Activated T-cell treated with anti-CD3 and anti-CD28 coated beads, Interleukin-2, amount 50 U/mL, for 48 hours (primary cell): ENCODE measurements at places on chromosomes 5 and 9.
A peak's percentile ranks its signal among the peaks of the same experiment; 100 is the strongest.

DNA sequence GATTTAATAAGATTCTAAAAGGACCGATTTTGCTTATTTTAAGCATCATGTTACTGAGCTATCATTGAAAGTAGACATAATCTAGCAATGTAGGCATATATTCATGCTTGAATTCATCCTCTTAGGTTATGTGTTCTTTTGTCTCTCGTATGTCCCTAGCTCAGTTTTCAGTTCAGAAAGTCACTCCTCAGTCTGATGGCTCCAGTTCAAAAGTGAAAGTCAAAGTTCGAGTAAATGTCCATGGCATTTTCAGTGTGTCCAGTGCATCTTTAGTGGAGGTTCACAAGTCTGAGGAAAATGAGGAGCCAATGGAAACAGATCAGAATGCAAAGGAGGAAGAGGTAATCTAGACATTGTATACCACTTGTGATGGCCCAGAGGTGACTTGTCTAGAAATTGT is 39.2 kb downstream of the HSPA4 start:
- DNase-seq, result no peak

- DNase-seq, result no peak
These were observed 55.7 kb upstream of the TBC1D9B start for GRCh38 chr5:179963375-179963774.

DNA sequence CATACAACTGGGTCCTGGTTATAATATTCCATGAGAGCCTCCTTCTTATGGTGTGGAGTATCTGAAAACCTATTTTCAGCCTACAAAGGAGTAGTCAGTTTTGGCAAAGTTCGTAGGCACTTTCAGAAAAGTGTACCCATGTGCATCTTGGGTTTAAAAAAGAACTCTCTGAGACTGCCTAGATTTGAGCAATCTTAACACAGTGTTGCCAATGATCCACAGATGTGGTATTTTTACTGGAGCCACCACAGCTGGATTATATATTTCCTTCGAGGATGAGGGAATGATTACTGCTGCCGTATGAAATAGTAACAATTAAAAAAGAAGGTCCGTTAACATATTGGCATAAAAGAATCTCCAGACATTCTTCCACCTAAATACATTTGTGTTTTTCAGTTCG is 1.1 kb downstream of the PALM2AKAP2 start:
- no peak for DNase-seq

GRCh38 chr5:59287884-59288283 is 605.6 kb downstream of the PDE4D start:
- DNase-seq, result no peak

GRCh38 chr9:27394154-27394825 is 97.3 kb upstream of the EQTN start:
- DNase-seq, result no peak

GRCh38 chr5:40441733-40442132 is 238.0 kb upstream of the PTGER4 start:
- DNase-seq, result peak; percentile 56

- DNase-seq, result no peak
These were observed 2.3 kb upstream of the TSSK1B start for GRCh38 chr5:113437111-113437510.

- no peak for DNase-seq
These were observed 50.6 kb downstream of the DEPDC1B start for GRCh38 chr5:60649288-60649917.

DNA sequence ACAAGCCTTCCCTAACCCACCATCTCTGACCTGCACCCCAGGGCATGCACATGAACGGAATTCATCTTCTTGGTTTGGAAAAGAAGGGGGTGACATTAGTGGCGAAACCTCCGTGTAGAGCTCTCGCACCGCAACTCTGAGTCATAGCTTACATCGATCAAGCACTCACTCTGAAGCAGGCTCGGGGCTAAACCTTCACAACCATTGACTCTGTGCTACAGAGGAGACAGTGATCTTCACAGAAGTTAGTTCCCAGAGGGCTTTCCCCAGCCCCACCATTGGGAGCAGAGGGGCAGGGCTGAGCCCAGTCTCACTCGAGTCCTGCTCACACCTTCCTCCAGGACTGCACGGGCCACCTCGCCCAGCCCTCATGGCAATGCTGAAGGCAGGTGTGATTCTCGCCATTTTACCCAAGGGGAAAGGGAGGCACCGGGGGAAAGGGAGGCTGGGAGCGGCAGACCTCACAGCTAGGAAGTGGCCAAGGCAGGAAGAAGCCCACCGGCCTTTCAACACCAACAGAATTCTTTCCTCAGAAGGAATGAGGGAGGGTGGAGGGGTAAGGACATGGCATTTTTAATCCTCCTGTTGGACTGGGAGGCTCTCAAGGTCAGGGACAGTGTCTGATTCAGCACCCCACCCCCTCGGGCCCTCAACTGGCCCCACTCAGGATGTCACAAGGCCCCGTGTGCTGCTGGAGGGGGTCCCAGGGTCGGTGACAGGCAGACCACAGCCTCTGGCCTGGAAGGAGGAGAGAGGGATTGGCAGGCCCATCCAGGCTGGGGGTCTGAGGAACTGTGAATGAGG is 25.9 kb upstream of the IL17B start:
- DNase-seq, result no peak

GRCh38 chr9:133087429-133088145 is 25.8 kb downstream of the CEL start:
- DNase-seq, result no peak

- DNase-seq, result no peak
These were observed 567.0 kb upstream of the CDH18 start for GRCh38 chr5:20555034-20555433.

- DNase-seq, result no peak
These were observed 323.1 kb upstream of the ACTBL2 start for GRCh38 chr5:57805732-57806131.

- no peak for DNase-seq
These were observed 47.5 kb upstream of the NRARP start for GRCh38 chr9:137349471-137350033.

DNA sequence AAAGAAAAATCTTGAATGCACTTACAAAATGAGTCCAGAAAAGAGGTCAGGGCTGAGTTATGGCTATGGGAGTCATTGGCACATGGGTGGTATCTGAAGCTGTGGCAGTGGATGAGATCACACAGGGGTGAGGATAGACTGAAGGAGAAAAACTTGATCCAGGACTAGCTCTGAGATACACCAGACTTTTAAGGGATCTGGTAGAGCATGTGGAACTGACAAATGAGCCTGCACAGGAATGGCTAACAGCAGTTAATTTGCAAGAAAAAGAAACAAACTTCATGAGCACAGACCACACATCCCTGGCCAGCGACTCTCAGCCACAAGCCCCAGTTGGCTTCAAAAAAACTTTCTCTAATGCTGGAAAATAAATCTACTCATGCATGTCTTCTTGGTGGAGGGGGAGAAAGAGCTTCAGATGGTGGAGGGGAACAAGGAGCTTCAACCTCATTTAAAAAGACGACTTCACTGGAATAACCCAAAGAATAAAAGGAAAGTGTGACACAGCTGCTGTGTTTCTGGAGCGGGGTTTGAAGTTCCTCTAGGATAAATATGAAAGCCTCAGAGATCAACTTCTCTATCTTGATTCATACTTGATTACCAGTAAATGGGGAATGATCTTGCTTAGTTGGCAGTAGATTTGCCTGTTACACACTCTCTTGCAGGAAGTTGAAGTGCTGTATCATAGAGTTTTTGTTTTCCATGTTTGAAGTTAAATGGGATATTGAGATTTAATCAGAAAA is 33.6 kb downstream of the TNFAIP8 start:
- DNase-seq, result no peak

GRCh38 chr9:123347289-123348060 is 8.5 kb upstream of the CRB2 start:
- DNase-seq, result no peak

DNA sequence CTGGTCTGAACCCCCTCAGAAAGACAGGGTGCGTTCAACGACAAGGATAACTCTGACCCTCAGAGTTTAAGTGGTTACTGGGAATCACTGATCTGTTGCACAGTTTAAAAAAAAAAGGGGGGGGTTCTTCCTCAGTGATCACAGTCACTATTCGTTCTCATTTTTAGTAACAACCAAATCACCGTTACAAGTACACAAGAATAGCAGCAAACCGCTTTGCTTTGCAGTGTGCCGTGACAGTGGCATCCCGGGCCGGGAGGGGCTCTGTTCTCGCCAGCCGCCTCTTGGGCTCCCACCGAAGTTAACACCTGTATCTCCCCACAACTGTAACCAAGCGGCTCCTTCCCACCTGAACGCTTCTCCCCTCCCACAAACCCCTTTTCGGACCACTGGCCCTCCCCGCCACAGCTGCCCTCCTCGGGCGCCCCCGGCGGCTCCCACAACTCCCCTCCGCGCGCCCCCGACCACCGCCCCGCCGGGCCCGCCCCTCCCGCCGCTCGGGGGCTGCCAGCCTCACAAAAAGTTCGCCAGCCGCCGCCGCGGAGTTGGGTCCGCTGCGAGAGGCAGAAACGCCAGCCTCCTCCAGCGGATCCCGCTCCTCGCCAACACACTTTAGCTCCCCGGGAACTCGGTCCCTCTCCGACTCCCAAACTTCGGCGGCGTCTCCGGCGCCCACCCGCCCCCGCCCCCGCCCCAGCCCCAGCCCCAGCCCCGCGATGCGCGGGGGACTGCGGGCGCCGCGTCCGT is 1.2 kb downstream of the SSBP2 start:
- DNase-seq, result peak; percentile 54

- no peak for DNase-seq
These were observed 565.7 kb upstream of the WWC1 start for GRCh38 chr5:167725741-167726140.

- DNase-seq, result no peak
These were observed 454.3 kb downstream of the CTNND2 start for GRCh38 chr5:11449966-11450365.

DNA sequence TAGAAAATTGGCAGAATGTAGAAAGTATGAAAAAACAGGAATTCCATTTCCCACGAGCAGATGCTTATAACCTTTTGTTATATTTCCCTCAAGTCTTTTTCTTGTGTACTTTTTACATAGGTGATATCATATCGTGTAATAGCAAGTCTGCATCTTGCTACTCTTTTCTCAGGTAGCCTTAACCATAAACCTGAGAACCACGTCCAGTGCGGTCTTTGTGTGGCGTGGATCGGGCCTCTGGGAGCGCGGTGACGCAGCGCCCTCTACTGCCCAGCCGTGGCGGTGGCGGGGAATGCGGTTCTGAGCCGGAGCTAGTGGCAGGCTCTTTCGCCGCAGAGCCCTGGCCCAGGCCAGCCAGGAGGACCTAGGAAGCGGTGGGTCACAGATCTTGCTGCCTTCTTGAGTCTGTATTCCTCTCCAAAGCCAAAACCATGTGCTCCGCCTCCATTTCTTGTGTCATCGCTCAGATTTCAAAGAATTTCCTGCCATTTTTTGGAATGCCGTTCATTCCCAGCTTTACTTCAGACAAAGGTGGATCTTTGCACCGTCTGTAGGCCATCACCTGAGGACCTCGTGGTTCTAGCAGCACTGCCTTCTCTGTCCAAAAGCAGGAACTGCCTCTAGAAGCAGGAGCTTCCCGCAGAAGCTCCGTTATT is 71.9 kb downstream of the MVB12B start:
- peak; percentile 89 for DNase-seq

DNA sequence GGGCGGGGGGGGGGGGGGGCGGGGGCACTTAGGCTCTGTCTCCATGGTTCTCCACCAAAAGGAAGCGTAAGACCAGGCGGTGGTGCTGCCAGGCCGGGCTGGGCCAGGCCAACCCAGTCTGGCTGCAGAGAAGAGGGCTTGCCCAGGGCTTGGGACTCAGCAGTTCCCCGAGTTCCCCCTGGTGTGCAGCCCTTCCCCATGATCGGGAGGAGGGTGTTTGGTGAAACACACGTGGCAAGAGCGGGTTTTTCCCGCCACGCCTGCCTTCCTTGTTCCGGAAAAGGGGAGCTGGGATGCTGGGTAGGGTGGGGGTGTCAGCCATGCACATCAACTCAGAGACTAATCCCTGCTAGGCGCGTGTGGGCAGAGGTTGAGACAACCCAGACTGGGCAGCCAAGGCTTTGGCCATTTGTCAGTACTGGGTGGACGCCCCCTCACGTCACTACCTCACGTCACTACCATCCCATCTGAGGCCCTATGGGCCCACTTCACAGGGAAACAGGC is 32.9 kb downstream of the PRRX2 start:
- DNase-seq, result peak; percentile 34

DNA sequence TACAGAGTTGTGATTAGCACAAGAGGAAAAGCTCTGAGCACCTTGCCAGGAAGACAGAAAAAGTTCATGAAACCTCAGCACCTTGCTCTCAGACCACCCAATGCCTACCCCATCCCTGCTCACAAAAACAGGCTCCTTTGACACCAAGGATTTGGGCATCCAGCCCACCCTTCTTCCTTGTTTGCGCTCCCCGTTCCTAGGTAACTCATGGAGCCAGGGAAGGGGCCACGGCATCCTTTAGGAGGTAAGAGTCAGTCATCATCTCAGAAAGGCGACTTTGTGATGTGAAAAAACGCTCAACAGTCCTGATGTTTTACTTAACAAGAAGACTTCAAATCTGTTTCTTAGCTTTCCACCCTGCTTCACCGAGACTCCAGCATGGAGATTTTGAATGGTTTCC is 29.5 kb downstream of the SH3PXD2B start:
- no peak for DNase-seq

DNA sequence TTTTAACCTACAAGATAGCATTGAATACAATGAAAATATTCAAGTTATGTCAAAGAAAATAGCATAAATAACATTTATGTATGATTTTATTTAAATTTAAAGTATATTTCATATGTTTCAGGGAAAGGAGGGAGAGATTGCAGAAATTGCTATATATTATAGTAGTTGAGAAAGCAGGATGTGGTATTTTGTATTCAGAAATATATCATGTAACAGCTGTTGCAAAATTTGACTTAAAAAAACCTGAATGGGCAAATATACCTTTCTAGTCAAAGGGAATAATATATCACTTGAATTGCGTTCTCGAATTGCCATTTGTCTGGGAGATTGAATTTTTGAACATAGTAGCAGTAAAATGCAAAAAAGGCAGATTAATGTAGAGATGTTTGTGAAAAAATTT is 80.6 kb downstream of the PAM start:
- no peak for DNase-seq

GRCh38 chr5:28473531-28474107 is 1435.2 kb upstream of the CDH9 start:
- no peak for DNase-seq

DNA sequence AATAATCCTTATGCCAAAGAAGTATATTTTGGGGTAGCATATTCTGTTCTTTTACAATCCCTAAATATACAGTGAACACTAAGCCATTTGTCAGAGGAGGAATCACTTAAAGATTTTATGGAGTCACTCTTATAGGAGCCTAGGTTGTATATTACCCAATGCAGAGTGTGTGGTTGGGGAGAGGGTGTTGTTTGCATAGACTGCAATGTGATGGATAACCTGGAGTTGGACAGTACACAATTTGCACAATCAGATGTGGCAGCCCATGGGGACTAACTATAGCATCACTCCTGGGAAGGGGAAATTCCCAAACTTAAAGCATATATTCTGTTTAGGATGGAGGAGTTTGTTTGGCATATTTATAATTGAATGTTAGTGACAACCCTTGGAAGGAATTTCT is 9.6 kb upstream of the NDFIP1 start:
- DNase-seq, result no peak

GRCh38 chr9:99947395-99947794 is 40.9 kb downstream of the STX17 start:
- DNase-seq, result no peak
